ENCODE measurements at places on chromosomes 4 and X.

GRCh38 chrX:40644821-40645358 is 2.5 kb downstream of the CXorf38 start:
- DNase-seq, result peak; percentile 24

DNA sequence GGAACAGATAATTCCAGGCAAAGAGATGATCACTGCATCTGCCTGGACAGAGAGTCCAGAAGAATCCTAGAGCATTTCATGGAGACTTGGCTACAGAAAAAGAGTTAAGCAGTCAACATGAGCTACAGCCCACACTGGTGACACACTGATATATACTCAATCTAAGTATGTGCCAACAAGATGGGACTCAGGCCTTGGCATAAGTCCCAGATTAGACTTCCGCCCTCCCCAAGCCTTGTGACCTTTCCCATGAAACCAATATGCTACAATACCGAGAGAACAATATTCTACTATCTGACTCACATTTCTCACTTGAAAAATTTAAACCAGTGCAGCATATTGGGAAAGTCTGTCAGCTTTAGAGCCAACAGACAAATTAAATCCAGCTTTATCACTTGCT is 65.7 kb upstream of the SLITRK2 start:
- DNase-seq, result no peak

DNA sequence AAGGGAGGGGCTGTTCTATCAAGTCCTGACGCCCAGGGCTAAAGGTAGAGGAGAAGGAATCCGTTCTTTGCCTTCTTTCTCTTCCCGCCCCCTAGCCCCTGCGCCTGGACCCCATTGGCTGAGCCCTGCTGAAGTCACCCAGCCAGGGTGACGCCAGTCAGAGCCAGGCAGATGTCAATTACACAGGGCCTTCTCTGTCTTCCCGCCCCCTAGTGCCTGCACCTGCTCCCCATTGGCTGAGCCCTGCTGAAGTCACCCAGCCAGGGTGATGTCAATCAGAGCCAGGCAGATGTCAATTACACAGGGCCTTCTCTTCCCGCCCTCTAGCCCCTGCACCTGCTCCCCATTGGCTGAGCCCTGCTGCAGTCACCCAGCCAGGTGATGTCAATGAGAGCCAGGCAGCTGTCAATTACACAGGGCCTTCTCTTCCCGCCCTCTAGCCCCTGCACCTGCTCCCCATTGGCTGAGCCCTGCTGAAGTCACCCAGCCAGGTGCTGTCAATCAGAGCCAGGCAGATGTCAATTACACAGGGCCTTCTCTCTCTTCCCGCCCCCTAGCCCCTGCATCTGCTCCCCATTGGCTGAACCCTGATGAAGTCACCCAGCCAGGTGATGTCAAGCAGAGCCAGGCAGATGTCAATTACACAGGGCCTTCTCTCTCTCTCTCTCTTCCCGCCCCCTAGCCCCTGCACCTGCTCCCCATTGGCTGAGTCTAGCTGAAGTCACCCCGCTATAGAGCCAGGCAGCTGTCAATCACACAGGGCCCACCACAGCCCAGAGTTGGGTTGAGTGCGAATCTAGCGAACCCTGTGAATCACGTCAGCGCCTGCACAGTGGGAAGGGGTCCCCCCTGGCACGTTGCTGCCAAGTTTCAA is 46.4 kb downstream of the ASMT start:
- peak; percentile 31 for DNase-seq

GRCh38 chrX:54045563-54046228 is 1.4 kb upstream of the PHF8 start:
- DNase-seq, result no peak

DNA sequence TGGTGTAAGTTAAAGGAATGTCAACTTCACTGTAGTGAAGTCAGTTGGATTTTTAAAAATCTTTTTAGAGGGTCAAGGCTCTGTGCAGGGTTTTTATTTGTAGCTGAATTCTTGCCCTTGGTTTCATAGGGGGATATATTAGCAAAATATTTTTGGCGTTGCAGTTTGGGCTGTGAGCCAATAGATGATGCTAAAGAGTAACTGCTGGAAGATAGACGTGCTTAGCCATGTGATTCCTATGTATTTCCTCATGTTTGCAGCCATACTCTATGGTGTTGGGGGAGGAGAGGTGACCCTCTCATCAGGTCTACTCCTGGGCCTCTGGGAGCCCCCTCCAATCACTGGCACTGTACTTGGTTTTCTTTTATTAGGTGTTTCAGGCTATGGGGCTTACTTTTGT is 246.7 kb upstream of the ARHGAP24 start:
- no peak for DNase-seq

GRCh38 chr4:156347412-156348075 is 393.9 kb upstream of the CTSO start:
- DNase-seq, result no peak

GRCh38 chr4:127771535-127772275 is 10.4 kb upstream of the HSPA4L start:
- no peak for DNase-seq

DNA sequence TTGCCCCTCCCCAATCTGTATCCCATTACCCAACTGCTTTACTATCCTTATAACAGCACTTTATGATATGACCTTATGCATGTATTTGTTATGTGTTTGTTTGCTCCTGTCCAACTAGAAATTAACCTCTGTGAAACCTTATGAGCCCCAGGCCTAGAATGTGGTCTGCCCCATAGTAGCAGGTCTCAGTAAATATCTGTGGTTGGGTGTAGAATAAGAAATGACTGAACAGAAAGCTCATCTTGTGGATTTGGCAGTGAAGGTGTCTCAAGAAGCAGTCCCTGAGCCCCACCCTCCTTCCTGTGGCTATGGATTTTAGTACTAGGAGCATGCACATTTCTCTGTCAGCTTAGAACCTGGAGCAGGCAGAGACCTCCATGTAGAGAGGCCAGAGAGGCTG is 229.0 kb upstream of the LCORL start:
- DNase-seq, result no peak

- DNase-seq, result peak; percentile 56
Measured at GRCh38 chr4:972651-973424, 531 bp downstream of the DGKQ start.

DNA sequence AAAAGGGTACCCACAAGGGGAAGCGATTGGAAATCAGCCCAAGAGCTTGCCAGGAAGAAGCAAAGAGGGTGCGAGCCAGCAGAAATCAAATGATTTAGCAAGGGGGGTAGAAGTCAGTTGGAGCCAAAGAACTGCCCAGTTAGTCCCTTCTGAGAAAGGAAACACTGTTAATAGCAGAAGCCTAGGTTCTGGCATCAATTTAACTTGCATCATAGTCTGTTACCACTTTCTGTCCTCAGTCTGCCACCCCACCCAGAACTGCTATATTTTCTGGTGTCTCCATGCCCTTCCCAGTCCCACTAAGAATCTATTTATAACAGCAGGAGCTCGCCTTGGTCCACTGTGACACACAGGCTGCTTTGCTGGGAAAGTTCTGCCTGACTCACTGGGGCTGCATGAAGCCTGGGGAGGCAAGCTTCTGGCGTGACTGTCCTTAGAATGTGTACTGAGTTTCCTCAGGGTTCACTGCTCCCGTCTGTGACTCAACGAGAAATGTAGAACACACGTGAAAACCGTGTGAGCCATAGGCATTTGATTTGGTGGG is 157.8 kb upstream of the TTC29 start:
- DNase-seq, result no peak

All from stimulated activated CD4-positive, alpha-beta T cell treated with anti-CD3 and anti-CD28 coated beads, Interleukin-1b, Interleukin-23, amount 100 ng/mL, for 4 hours (primary cell).